ENCODE measurements at places on chromosomes 11 and 22.

- DNase-seq: no peak
Observed at GRCh38 chr11:91794146-91794545, 430.5 kb upstream of the FAT3 start.

- no peak for DNase-seq
Observed at GRCh38 chr11:64085906-64086257, 50.2 kb downstream of the FLRT1 start.

DNA sequence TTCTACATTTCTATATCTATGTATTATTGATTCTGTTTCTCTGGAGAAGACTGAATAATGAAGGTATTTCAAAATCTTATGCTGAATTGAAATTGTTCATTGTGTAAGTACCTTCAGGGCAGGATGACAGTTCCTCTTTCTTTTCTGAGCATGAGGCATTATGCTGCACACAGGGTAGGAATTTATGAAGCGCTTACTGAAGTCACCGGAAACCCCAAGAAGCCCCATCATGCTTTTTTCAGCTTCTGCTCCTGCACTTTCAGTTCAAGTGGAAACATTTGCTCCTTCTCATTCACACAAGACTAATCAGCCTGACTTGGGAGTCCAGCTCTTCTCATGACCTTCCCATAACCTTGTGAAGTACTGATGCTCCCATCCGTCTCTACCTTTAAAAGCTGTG, 314.7 kb upstream of the SORL1-AS1 start:
- DNase-seq: no peak

DNA sequence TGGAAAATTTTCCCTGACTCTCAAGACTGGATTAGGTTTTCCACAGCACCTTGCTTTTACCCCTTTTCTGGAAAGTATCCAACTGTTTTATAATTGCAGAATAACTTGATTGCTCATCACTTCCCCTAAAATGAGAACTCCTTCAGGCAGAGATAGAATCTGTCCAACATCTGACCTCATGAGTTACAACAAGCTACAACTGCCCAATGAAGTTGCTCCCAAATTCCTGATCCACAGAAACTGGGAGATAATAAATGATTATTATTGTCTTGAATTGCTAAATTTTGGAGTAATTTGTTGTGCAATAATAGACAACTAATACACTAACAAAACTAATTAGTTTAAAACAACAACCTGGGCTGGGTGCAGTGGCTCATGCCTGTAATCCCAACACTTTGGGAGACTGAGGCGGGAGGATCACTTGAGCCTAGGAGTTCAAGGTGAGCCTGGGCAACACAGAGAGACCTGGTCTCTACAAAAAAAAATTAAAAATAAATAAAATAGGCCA, 10.0 kb upstream of the CCDC83 start:
- DNase-seq: no peak

DNA sequence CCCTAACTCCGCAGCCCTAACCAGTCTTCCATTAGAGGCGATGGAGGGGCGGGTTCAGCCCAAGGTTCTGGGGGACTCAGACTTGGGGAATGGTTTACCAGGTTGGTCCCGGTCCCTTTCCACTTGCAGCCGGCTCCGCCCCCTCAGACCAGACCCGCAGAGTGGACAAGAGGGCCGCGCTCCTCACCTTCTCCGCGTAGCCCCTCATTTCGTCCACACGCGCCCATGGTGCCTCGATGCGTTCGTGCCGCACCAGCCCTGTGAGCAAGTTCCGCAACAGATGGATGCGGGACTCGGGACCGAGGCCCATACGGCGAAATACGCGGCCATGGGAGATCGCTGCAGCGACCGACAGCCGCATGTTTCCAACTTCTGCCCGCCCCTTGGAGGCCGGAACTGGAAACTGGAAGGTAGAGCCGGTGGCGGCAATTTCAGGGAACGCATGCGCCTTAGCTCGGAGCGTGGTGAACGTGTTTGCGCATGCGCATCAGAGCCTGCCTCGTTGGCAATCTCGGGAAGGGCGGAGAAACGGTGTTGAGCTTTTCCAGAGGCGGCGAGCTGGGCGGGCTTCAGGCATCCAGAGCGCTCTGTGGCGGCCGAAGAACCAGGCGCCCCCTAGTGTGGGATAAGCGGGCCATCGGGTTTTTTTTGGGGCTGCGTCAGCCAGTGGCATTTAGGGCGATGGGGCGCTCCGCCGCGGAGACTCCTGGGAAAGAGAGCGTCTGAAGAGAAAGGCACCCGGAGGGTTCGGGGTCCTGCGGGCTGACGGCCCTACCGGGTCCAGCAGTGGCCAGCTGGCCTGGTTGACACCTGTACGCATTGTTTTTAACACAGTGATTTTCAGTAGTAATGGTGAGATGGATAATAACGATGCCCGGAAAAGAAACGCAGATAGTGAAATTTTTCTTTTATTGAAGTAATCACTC, at the start of gene MRPL17:
TSS of gene MRPL17 (minus strand) at position 405 of the 926 bp plus-strand sequence. CDS start at position 361, 44 bp downstream.
- DNase-seq: peak; percentile 97

GRCh38 chr11:62965574-62965973, 19.2 kb downstream of the SLC22A6 start:
- no peak for DNase-seq

DNA sequence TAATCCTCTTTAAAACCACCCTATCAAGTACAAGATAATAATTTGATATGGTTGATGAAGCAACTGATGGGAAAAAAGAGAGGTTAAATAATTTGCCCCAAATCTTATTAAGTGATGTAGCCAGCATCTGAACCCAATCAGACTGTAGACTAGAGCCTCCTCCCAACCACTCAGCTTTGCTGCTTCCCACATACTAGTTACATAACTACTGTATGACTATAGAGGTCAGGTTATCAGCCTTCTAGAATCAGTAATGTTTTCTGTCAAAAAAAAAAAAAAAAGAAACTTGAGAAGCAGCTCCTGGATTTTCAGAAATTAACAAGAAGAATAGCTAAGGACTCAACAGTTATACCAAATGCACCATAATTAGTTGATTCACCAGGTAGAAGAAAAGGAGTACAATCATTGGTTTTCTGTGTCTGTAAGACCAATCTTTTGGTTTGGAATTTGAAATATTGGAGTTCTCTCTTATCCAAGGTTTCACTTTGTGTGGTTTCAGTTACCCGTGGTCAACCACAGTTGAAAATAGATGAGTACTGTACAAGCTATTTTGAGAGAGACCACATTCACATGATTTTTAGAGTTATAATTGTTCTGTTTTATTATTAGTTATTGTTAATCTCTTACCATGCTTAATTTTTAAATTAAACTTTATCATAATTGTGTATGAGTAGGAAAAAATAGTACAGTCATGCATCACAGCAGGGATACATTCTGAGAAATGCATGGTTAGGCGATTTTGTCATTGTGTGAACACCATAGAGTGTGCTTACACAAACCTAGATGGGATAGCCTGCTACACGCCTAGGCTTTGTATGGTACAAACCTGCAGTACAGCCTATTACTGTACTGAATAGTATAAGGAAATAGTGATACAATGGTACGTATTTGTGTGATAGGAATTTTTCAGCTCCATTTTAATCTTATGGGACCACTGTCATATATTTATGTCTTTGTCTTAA, 72.2 kb downstream of the PDHX start:
- DNase-seq: no peak

Measured in stimulated activated CD4-positive, alpha-beta T cell treated with anti-CD3 and anti-CD28 coated beads, Interleukin-4, amount 100 ng/mL, for 4 hours (primary cell).